CD4-positive, alpha-beta T cell treated with Interferon alpha-2 for 1 hour (primary cell): ENCODE measurements at places on chromosomes 2 and 18.

DNA sequence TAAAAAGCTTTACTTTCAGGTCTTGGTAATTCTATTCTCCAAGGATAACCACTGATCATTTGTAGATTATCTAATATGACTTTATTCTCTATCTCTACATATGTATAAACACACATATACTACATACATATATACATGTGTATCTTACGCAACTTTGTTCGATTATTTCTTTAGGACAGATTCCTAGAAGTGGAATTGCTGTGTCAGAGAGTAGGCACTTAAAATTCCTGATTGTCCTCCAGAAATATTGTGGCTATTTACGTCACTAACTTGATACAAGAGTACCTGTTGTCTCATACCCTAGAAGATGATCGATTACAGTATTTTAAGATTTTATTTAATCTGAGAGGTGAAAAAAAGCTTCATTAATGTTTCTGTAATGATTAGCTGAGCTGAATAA is 57.9 kb downstream of the FAM98A start:
- no peak for DNase-seq

DNA sequence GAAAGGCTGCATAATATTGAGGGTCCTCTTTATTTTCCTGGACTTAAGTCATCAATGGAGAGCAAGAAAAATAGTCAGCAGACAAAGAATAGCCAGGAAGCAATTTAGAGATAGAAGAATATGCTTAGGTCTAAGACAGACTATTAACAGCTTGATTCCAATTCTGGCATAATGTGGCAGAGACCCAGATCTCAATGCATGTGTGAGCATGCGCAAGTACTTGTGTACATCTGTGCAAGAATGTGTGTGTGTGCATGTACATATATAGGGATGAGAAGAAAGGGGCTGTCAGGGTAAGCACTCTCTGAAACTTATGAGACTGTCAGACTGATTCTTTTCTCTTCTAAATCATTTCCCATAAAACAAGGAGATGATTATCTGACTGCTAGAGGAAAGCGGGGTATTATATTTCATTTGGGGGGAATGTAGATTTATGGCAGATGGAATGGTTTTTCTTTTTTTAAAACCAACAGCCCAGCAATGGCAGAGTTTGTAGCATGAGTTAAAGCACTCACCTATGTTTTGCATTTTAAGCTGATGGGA is 381.3 kb upstream of the SPRED2 start:
- DNase-seq = no peak

- no peak for DNase-seq
Observed at GRCh38 chr2:45169339-45170190, 160.3 kb upstream of the SIX2 start.

DNA sequence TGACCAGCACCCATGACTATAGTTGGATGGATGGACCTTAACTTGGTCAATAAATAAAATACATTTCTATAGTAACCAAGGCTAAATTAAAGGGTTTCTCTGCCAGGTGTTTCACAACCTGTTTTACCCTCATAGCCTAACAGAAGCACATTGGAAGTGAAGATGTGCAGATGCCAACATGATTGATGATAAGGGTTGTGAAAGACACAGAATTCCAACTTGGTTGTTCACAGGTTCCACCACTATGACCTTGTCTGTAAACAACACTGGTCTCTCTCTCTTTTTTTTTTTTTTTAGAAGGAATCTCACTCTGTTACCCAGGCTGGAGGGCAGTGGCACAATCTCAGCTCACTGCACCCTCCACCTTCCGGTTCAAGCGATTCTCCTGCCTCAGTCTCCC is 37.5 kb upstream of the PTH2R start:
- DNase-seq = no peak

- DNase-seq = no peak
Observed at GRCh38 chr2:105329197-105329554, 359 bp downstream of the TGFBRAP1 start.

DNA sequence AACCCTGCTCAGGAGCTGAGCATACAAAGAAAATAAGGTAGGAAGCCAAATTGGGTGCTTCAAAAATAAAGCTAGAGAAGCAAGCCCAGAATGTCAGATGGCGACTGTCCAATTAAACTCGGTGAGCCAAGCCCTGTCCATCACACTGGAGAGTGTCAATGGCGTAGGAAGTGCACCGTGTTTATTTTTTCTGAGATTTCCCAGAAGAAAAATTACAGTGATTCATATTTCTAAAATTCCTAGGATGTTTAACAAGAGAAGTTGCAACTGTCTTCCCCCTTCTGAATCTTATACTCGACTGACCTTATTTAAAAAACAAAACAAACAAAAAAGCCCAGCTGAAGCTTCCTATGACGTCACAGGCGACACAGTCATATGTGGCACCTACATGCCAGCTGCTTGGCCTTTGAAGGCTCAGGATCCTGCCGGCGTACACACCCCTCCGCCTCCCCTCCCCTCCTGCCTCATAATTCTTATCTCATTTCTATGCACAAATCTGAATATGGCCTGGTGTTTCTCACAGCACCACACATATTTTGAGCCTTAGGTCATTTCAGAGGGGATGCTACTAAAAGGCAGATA is 60.8 kb downstream of the MBP start:
- peak; percentile 82 for DNase-seq

GRCh38 chr2:33240178-33240577 is 236.3 kb upstream of the RASGRP3 start:
- no peak for DNase-seq

DNA sequence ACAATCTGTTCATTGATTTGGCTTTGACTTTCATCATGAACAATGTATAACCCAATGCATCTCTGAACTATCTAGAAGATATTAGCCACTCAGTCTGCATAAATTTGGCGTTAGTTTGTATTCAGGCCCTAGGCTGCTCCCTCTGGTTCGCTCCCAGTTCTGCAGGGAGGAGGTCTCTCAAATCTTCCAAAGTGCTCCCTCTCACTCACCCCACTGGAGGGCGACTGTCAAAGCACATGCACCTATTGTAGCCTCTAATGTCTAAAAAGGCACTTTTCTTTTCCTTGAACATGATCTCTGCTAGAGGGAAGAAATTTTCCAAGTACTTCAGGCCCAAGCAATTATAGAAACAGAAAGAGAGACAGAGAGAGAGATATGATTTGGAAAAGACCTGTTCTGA is 291.5 kb downstream of the TDRD15 start:
- no peak for DNase-seq

- no peak for DNase-seq
Observed at GRCh38 chr2:35099342-35099741, 1256.2 kb upstream of the CRIM1 start.

- no peak for DNase-seq
Observed at GRCh38 chr18:42707080-42707479, 408.4 kb downstream of the RIT2 start.

GRCh38 chr2:126809340-126809739 is 89.3 kb upstream of the TEX51 start:
- no peak for DNase-seq

DNA sequence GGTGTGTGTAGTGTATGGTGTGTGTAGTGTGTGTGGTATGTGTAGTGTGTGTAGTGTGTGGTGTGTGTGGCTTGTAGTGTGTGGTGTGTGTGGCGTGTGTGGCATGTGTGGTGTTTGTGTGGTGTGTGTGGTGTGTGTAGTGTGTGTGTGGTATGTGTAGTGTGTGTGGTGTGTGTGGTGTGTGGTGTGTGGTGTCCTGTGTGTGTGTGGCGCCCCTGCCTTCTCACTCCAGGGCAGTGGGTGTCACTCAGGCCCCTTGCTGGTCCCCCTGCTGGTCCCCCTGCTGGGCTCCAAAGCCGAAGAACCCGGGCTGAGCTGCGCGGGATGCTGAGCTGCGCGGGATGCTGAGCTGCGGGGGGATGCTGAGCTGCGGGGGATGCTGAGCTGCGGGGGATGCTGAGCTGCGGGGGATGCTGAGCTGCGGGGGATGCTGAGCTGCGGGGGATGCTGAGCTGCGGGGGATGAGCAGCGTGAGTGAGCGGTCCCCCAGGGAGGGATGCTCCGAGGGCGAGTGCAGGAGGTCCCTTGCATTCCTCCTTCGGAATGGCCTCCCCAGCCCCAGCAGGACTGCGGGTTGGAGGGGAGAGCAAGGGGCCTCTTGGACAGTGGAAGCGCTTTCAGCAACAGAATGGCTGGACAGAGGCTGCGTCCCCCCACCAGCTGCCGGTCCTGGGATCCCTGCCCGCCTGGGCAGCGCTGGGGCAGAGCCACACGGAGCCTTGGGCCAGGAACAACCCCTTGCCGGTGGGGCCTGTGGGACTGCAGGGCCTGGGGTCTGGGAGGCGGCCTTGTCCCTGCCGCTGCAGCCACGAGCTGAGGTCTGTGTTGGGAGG is 3.4 kb upstream of the RTP5 start:
- DNase-seq = no peak

GRCh38 chr2:231563378-231563961 is 29.2 kb upstream of the TEX44 start:
- DNase-seq = peak; percentile 21

DNA sequence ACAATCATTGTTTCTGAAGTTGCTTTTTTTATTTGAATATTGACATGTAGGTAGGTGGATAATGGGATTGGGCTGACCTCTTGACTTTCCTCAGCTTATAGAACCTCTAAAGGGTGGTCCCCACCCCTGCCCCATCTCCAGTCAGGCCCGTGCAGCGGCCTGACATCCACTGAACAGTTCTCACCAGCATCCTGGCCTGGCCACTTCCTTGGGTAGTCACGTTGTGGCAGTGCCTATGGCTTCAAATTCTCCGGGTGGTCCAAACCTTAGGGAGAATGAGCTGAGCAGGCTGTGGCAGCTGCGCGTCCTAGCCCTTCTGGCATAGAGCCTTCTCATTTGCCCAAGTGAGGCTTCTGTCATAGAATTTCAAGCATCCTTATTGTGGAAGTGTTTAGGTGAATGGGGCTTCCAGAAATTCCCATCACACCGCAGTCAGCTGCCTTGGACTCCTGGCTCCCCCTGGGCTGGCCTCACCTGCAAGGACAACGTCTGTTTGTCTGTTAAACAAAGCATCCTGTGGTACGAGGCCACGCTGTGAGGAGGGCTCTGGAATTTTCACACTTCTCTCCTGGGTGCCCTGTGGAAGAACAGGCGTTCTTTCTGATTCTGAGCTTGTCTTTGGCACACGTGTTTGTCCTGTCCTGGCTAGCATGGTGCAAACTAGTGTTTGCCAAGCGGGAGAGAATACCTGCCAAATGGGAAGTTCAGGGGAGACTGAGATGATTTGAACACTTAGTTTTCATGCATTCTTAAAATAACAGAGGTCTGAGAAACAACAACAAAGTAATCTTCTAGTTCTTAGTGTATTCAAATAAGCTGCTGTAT is 31.8 kb upstream of the OTOS start:
- DNase-seq = no peak

- DNase-seq = no peak
Observed at GRCh38 chr2:199018826-199019225, 438.9 kb downstream of the SATB2 start.

DNA sequence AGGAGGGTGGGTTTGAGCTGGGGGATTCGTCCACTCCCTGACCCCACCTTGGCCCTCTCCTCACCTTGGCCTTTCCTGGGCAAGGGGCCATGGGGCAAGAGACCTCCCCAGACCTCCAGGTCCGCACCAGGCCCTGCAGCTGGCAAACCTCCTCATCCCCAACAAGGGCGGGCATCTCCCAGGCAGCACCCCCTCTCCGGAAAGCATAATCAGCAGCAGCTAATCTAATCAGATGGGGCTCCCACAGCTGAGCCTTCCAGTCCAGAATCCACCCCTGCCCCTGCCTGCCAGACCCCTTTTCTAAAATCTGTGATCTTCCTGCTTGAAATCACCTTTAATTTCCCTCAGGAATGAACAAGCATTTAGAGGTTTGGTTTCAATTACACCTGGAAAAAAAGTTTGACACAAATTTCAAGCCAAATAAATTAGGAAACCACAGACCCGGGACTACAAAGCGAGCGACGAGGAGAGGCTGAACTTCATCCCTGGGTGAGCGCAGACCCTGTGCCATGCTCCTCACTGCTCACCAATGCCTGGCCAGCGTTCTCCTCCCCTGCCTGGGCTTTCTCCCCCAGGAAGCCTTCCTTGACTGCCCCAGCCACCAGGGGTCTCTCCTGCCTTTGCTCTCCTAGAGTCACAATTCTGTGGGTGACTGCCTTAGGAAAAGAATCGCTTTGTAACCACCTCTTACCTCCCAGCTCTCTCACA is 143.0 kb upstream of the MYCN start:
- DNase-seq = no peak

DNA sequence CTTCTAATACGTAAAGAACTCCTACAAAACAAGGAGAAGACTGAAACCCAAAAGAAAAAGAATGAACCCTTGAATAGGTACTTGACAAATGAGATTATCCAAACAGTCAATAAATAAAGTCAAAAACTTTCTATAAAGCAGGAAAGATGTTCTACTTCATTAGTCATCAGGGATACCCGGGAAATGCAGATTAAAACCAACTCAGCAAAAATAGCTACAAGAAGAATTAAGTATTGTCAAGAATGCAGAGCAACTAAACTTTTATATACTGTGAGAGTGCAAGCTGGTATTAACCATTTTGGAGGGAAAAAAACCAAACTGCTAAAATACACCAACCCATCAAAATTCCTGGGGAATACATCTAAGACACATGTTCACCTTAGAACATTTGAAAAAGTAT is 10.4 kb downstream of the TXNL1 start:
- no peak for DNase-seq

GRCh38 chr2:9212010-9212635 is 5.5 kb downstream of the ASAP2 start:
- DNase-seq = no peak

GRCh38 chr2:38013158-38013752 is 62.7 kb downstream of the CYP1B1 start:
- no peak for DNase-seq

DNA sequence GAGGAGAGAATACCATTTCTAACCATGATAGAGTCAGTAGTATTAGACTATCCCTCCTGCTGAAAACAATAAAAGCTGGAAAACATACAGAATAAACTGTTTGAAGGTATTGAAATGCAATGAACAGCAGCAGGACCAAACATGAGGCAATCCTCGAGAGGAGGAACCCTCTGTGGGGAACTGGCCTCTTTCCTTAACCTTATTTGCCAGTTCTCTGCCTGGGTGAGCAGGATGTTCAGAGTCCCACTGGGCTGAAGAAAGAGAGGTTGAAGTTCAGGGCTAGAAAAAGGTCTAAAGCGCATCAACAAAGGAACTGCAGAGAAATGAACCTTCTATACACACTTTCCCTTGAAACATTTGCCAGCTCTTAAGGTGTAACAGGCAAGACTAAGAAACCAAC is 79.8 kb upstream of the FHL2 start:
- DNase-seq = no peak

- no peak for DNase-seq
Observed at GRCh38 chr2:211534632-211535031, 978.2 kb downstream of the CPS1 start.

GRCh38 chr2:127199223-127199622 is 20.9 kb downstream of the CYP27C1 start:
- DNase-seq = no peak

- no peak for DNase-seq
Observed at GRCh38 chr2:229715895-229716507, 1.6 kb upstream of the DNER start.

DNA sequence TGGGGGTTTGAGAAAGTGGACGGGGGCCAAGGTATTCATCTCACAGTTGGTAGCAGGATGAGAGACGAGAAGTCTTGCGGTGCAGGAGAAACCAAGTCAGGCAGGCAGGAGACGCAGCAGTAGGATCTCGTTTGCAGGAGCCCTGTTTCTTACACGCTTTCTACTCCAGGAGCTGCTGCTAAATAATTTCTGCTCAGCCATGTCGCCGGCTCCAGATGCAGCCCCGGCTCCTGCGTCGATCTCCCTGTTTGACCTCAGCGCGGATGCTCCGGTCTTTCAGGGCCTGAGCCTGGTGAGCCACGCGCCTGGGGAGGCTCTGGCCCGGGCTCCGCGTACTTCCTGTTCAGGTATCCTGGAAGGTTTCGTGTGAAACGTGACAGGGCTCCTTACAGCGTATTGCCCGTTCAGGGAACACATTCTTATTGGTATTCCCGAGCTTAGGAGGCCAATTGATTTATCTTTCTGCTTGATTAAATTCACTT is 494 bp downstream of the ANKZF1 start:
- DNase-seq = no peak
